A549 treated with CORT108297 at 1 μM for 4 hours (cell line): ENCODE measurements at places on chromosomes 13 and 19. TPM values are rescaled to one million over a fixed set of nuclear protein-coding genes. Genes with fewer than 3 reads are reported as not detected.

Gene SMIM17
- total RNA-seq = 0.16 to 0.19 TPM in 2 of 5 replicates, not detected in the others

Gene PSG1
- 0.14 to 0.32 TPM (median 0.27 TPM) in 5 replicates for total RNA-seq

Gene EFNA2
- total RNA-seq = 1.2 to 2.6 TPM (median 1.6 TPM) in 5 replicates

Gene RGCC
- total RNA-seq = 0.57 to 1.9 TPM (median 1.5 TPM) in 5 replicates

Gene SBK3
- total RNA-seq = 1.7 to 2.0 TPM (median 1.9 TPM) in 5 replicates

Gene CATSPERD
- total RNA-seq = 0.08 TPM in 1 of 5 replicates, not detected in the others

Gene CBY2
- total RNA-seq = not detected in 5 replicates

Gene HSH2D
- total RNA-seq = 0.06 TPM in 1 of 5 replicates, not detected in the others

Gene FUT6
- not detected in 5 replicates for total RNA-seq

Gene RNF225
- 0.08 to 0.25 TPM (median 0.17 TPM) in 4 of 5 replicates, not detected in the other for total RNA-seq

Gene CALR3
- not detected in 5 replicates for total RNA-seq

Gene KLK4
- total RNA-seq = 0.08 to 0.39 TPM (median 0.11 TPM) in 5 replicates

Gene EPN1
- total RNA-seq = 135 to 220 TPM (median 215 TPM) in 5 replicates

Gene DACT3
- 0.29 to 0.39 TPM (median 0.31 TPM) in 5 replicates for total RNA-seq

Gene MBD3L2
- total RNA-seq = not detected in 5 replicates

Gene MYH14
- 4.4 to 6.8 TPM (median 5.8 TPM) in 5 replicates for total RNA-seq

Gene CCNA1
- total RNA-seq = 0.29 to 0.51 TPM (median 0.42 TPM) in 5 replicates

Gene ZNF865
- 7.3 to 13.8 TPM (median 12.5 TPM) in 5 replicates for total RNA-seq

Gene MIA
- total RNA-seq = 0.57 TPM in 1 of 5 replicates, not detected in the others

Gene ACER1
- not detected in 5 replicates for total RNA-seq

Gene TSSK6
- 0.85 to 2.1 TPM (median 1.7 TPM) in 5 replicates for total RNA-seq

Gene PSG2
- total RNA-seq = 0.05 TPM in 1 of 5 replicates, not detected in the others

Gene ZNF569
- total RNA-seq = 4.6 to 5.8 TPM (median 5.1 TPM) in 5 replicates

Gene CRLF1
- total RNA-seq = 2.5 to 6.0 TPM (median 4.5 TPM) in 5 replicates
